A549 treated with CORT108297 at 1 μM for 4 hours (cell line): ENCODE measurements at places on chromosomes 7 and 10. TPM values are rescaled to one million over a fixed set of nuclear protein-coding genes. Genes with fewer than 3 reads are reported as not detected.

The LEP gene
- total RNA-seq, result not detected in 5 replicates

The EN2 gene
- total RNA-seq, result 0.48 to 1.0 TPM (median 0.92 TPM) in 5 replicates

The GDF2 gene
- not detected in 5 replicates for total RNA-seq

The TRIM74 gene
- total RNA-seq, result 0.20 to 0.61 TPM (median 0.47 TPM) in 5 replicates

The GNGT1 gene
- total RNA-seq, result not detected in 5 replicates

The CNPY4 gene
- 10.4 to 12.8 TPM (median 12.0 TPM) in 5 replicates for total RNA-seq
